Esophagus squamous epithelium (tissue), 5 donors: ENCODE measurements at places on chromosomes 13 and 19.

GRCh38 chr13:28751175-28751960 is 32.6 kb upstream of the SLC46A3 start:
- H3K27me3 ChIP-seq = no peaks in the 10 kb centered on the region
- no peaks in the 10 kb centered on the region for H3K36me3 ChIP-seq
- no peak overlapping the region for H3K4me3 ChIP-seq

DNA sequence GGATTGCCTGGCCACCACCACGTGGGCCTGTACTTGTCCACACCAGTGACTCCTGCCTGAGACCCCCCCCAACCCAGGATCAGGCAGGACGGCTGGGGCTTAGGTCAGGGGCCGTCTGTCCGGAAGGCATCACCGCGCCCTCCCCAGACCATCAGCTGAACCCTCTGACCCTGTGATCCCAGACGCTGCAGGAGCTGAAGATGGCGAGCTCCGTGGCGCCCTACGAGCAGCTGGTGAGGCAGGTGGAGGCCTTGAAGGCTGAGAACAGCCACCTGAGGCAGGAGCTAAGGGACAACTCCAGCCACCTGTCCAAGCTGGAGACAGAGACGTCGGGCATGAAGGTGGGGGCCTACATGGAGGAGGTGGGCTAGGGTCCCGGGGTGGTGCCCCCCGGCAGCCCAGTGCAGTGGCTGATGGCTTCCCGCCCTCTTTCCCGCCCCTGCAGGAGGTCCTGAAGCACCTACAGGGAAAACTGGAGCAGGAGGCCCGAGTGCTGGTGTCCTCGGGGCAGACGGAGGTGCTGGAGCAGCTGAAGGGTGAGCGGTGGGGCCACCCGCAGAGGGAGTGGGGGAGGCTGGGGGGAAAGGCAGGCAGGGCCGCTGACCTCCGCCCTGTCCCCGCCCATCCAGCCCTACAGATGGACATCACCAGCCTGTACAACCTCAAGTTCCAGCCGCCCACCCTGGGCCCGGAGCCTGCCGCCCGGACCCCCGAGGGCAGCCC is 3.0 kb downstream of the APC2 start:
- DNase-seq = no peak
- peaks cover 60% of the 10 kb centered on the region for H3K4me1 ChIP-seq
- H3K27ac ChIP-seq = no peak overlapping the region
- H3K36me3 ChIP-seq = no peaks in the 10 kb centered on the region

- H3K4me1 ChIP-seq = peaks cover 13% of the 10 kb centered on the region
- H3K36me3 ChIP-seq = no peaks in the 10 kb centered on the region
- H3K4me3 ChIP-seq = peak overlapping the region; percentile 50
- H3K27ac ChIP-seq = no peak overlapping the region
Observed at GRCh38 chr13:96091164-96092117, 1.5 kb downstream of the HS6ST3 start.

GRCh38 chr13:109397285-109397684 is 389.1 kb downstream of the IRS2 start:
- no peaks in the 10 kb centered on the region for H3K36me3 ChIP-seq
- H3K27ac ChIP-seq = no peak overlapping the region
- no peaks in the 10 kb centered on the region for H3K4me1 ChIP-seq
- no peak for DNase-seq
- no peak overlapping the region for H3K4me3 ChIP-seq

- H3K27ac ChIP-seq = peak overlapping the region; percentile 62
- H3K4me3 ChIP-seq = peak overlapping the region; percentile 77
- DNase-seq = no peak
Observed at GRCh38 chr13:36918246-36919131, 1.5 kb downstream of the SMAD9 start.

GRCh38 chr13:50355797-50356196 is 340.6 kb downstream of the KCNRG start:
- H3K27me3 ChIP-seq = no peaks in the 10 kb centered on the region
- H3K27ac ChIP-seq = no peak overlapping the region
- H3K36me3 ChIP-seq = no peaks in the 10 kb centered on the region
- H3K4me3 ChIP-seq = no peak overlapping the region
- no peak for DNase-seq

GRCh38 chr13:32548837-32549236 is 10.2 kb upstream of the N4BP2L2 start:
- H3K4me3 ChIP-seq = no peak overlapping the region
- no peaks in the 10 kb centered on the region for H3K36me3 ChIP-seq
- H3K4me1 ChIP-seq = no peaks in the 10 kb centered on the region
- DNase-seq = no peak
- no peak overlapping the region for H3K27ac ChIP-seq

- peak within 1 kb of the TSS; percentile 89 for H3K27ac ChIP-seq
- H3K4me1 ChIP-seq = peaks cover 36% of the 10 kb centered on the region
- no peak for DNase-seq
- no peaks in the 10 kb centered on the region for H3K36me3 ChIP-seq
- peak within 1 kb of the TSS; percentile 75 for H3K4me3 ChIP-seq
Observed at GRCh38 chr19:55580628-55581144, at the start of gene ZNF579. Gene ZNF579, minus strand, starts transcription at chr19:55580848. Its CDS starts 1,209 bp downstream, at chr19:55579639.

- no peaks in the 10 kb centered on the region for H3K4me1 ChIP-seq
- no peak overlapping the region for H3K4me3 ChIP-seq
- DNase-seq = no peak
- H3K27ac ChIP-seq = no peak overlapping the region
- no peaks in the 10 kb centered on the region for H3K36me3 ChIP-seq
Observed at GRCh38 chr13:50713523-50714248, 129.8 kb downstream of the DLEU7 start.

DNA sequence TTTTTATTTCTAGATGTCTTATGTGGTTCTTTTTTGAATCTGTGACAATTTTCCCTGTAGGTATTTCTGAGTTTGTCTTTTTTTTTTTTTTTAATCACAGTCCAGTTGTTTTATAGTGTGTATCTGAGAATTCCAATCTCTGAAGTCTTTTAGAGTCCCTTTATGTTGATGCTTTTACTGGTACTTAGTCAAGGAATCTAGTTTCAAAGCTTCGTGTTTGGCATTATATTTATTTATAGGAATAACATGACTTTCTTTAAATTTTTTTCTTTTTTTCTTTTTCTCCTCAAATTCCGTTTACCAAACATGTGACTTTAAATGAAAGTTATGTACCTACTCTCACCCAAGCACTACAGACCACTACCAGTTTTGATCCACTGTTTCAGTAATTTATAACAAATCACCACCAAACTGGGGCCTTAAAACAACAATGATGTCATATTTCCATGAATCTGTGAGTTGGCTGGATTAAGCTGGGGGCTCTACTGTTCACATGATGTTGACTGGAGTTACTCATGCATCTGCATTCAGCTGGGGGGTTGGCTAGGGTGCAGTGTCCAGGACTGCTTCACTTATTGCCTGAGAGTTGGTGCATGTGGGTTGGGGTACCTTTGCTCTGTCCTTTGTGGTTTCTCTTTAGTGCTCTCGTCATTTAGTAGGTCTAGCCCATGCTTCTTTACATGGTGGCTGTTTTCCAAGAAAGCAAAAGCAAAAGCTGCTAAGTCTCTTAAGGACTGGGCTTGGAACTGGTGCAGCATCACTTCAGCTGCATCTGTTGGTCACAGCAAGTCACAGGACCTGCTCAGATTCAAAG is 22.3 kb downstream of the KCTD4 start:
- H3K27ac ChIP-seq = no peak overlapping the region
- H3K36me3 ChIP-seq = peaks cover 18% of the 10 kb centered on the region

DNA sequence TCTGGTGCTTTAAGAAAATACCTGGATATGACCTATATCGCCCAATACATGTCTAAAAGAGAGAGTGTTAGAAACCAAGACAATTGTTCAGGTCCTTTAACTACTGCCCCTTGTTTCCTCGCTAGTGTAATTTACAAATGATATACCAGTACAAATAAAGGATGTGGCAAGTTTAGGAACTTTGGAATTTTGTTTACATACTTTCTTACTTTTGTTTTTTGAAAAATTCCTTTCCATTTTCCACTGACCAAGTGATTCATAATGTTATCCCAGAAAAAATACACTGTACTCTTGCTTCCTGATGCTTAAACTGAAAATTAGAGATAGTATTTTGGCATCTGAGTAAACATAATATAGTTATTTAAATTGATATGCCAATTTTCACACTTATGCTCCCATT is 96.8 kb upstream of the CSNK1A1L start:
- H3K4me3 ChIP-seq = no peak overlapping the region
- H3K4me1 ChIP-seq = no peaks in the 10 kb centered on the region
- no peak for DNase-seq
- H3K27me3 ChIP-seq = no peaks in the 10 kb centered on the region
- no peak overlapping the region for H3K27ac ChIP-seq

GRCh38 chr13:104534847-104535246 is 1468.6 kb upstream of the SLC10A2 start:
- H3K4me1 ChIP-seq = no peaks in the 10 kb centered on the region
- no peaks in the 10 kb centered on the region for H3K27me3 ChIP-seq
- H3K27ac ChIP-seq = no peak overlapping the region
- no peak for DNase-seq
- H3K36me3 ChIP-seq = no peaks in the 10 kb centered on the region

DNA sequence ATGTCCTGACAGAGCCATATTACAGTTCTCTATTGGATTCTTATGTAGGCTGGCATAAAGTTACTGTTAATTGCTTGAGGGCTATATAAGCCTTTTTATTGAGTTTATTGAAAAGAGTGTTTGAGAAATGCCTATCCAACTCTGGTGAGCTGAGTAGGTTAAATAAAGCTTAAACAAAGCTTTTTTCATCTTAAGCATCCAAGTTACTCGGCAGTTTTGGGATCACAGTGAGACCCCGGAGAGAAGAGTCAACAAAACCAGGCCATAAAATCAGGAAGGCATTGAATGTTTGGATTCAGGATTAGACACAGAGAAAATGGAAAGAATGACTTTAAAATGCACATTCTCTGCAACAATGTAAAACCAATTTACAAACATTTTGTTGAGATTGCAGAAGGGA is 588.5 kb downstream of the DACH1 start:
- no peak overlapping the region for H3K27ac ChIP-seq
- no peaks in the 10 kb centered on the region for H3K27me3 ChIP-seq
- H3K4me1 ChIP-seq = no peaks in the 10 kb centered on the region
- no peaks in the 10 kb centered on the region for H3K36me3 ChIP-seq
- H3K4me3 ChIP-seq = no peak overlapping the region

DNA sequence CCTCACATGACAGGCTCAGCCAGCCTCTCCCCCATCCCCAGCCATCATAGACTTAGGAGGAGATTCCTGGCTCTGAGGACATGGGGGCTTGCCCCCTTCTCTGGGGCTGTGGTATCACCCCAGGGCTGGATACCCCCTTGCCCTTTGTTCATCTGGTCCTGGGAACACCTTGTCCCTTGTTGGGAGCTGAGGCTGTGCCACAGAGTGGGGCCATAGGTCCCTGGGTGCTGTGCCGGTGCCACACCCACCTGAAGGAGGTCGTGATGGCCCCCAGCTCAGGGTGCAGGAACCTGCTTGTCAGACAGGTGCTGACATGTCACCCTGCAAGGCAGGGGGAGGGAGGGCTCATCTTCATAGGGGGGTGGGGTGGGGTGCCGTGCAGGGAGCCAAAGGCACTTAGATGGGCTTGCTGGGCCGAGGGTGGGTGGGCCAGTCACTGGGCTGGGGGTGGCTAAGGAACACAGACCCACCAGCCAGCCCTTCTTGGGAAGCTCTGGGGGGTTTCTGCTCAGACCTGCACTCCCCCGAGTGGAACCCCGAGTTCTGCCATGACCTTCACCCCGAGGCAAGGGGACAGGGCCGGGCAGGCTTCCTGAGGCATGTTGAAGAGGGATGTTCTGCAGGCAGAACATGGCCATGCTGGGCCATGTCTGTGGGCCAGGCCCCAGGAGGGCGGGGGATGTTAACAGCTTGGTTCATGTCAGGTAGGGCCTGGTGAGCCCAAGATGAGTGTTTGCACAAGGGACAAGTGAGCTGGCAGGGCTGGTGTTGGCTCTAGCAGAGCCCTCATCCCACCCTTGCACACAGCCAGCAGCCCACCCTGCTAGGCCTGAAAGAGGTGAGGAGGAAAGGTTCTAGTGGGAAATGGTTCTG is 28.0 kb downstream of the TSSK6 start:
- peaks cover 38% of the 10 kb centered on the region for H3K36me3 ChIP-seq
- no peak overlapping the region for H3K4me3 ChIP-seq

DNA sequence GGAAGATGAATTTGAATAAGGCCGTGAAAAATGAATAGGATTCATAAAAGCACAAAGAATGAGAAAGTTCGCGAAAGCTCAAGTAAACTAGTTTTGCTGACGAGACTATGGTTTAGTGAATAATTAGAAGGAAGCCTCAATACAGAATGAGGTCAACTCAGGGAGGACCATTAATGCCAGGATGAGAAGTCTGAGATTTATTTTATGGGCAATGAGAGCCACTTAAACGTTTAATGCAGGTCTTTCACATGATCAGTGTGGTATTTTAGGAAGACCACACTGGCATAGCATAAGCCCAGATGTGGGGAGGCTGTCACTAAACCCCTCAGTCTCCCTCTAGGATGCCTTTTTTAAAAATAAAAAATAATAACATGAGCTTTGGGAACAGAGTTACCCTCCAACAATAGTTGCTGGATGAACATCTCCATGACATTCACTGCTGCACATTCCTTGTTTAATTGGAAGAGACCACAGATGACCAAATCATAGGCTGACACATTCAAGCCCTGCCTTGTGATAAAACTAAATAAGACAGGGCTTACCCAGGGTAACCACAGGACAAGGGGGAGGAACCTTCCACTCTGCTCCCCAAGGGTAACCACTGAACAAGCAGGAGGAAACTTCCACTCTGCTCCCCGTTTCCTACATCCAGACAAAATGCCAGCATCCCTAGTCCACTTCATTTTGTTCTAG is 43.6 kb upstream of the LSM14A start:
- no peak for DNase-seq
- H3K27ac ChIP-seq = no peak overlapping the region
- H3K4me1 ChIP-seq = no peaks in the 10 kb centered on the region
- no peak overlapping the region for H3K4me3 ChIP-seq
- H3K27me3 ChIP-seq = no peaks in the 10 kb centered on the region

GRCh38 chr19:2511570-2511969 is 35.6 kb downstream of the GADD45B start:
- no peak overlapping the region for H3K4me3 ChIP-seq
- H3K27me3 ChIP-seq = no peaks in the 10 kb centered on the region
- H3K36me3 ChIP-seq = no peaks in the 10 kb centered on the region
- DNase-seq = no peak

- peaks cover 4% of the 10 kb centered on the region for H3K4me1 ChIP-seq
- peaks cover 69% of the 10 kb centered on the region for H3K36me3 ChIP-seq
Observed at GRCh38 chr19:2140138-2140569, 11.2 kb downstream of the AP3D1 start.

GRCh38 chr13:74115133-74115532 is 19.1 kb downstream of the KLF12 start:
- H3K4me3 ChIP-seq = no peak overlapping the region
- H3K36me3 ChIP-seq = no peaks in the 10 kb centered on the region
- no peaks in the 10 kb centered on the region for H3K27me3 ChIP-seq
- no peaks in the 10 kb centered on the region for H3K4me1 ChIP-seq
- no peak for DNase-seq

- no peaks in the 10 kb centered on the region for H3K36me3 ChIP-seq
- H3K27me3 ChIP-seq = no peaks in the 10 kb centered on the region
- no peak for DNase-seq
Observed at GRCh38 chr13:103873725-103874124, 807.5 kb upstream of the SLC10A2 start.
